DND-41 (cell line): ENCODE measurements at places on chromosomes 6 and 20.

DNA sequence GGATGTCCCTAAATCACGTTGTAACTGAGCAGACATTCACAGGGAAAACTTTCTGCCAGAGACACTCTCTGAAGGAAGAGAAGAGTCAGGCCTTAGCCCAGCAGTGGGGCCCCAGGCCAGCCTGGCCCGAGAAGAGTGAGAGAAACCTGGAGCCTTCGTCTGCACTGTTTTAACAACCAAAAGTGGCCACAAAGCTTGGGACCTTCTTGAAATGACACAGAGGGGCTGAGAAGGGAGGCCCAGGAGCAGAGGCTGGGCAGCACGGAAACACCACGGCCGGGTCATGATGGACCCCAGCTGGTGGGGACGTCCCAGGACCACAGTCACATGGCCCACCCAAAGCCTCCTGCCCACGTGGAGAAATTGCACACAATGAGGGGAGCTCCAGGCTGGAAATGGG lies 126.8 kb upstream of the THBS2 start:
- DNase-seq, result no peak

DNA sequence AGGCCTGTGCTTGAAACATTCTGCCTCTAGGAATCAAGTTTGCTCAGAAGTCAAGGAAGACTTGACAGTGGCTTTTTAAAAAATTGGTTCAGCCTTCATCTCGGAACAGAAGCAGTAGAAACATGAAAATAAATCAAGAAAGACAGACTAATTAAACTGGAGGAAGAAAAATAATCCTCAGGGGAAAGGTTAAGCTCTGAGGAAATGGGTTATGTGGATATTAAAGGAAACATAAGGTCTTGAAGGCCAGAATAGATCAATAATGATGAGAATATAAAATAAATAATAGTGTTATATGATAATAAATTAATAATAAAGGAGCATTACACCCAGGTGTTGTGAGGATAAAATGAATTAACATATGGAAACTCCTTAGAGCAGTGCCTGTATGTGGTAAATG lies 121.7 kb downstream of the GPR63 start:
- no peak for DNase-seq

GRCh38 chr20:58109126-58109880 lies 119.2 kb downstream of the ANKRD60 start:
- DNase-seq, result no peak

DNA sequence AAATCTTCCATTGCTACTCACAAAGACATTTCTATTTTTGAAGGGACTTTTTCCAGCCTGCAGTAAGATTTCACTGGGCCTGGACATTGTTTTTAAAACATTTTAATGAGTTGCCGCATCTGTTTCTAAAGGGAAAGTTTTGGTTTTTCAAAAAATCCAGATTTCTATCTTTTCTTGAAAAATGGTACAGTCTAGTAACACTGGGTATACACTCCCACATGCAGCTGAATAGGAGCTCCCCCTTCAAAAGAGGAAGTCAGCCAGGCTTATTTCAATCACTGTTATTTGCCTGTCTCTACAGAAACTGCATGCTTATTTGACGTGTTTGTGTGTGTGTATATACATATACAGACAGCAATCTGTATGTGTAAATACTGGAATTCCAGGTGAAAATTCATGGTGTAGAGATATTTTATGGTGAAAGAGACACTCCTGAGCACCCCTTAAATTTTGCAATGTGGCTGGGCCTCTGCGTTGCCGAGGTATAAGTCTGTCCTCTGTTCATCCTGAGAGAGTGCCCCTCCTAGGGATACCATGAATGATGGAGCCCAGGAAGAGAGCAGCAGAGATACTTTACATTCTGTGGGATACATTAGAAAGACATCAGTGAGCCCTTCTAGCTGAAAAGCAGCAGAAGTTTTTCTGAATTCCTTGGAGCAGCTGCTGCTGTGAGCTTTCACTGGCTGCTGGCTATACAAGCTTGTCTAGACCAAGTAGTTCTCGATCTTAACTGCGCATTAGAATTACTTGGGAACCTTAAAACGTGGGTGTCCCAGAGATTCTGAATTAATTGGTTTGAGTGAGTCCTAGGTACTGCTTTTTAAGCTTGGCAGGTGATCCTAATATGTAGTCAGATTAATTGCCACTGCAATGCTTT lies 12.0 kb upstream of the ABRACL start:
- no peak for DNase-seq

DNA sequence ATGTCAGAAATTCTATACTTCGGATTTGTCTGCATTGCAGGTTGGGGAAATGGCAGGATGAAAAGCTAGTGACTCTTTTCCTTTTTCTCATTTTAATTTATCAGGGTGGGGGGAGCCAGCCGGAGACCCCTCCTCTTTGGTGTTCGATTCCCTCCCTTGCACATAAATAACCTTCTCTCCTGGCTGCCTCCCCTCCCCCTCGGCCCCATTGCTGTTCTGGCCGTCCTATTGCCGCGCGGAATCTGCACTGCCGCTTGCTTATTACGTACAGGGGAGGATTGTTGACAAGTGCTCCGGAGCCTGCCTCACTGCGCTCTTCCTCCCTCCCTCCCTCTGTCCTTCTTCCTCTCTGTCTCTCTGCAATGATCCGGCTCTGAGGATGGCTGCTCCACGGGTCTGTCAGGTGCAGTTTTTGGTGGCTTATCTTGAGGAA lies 154.7 kb downstream of the JARID2 start:
- no peak for DNase-seq

DNA sequence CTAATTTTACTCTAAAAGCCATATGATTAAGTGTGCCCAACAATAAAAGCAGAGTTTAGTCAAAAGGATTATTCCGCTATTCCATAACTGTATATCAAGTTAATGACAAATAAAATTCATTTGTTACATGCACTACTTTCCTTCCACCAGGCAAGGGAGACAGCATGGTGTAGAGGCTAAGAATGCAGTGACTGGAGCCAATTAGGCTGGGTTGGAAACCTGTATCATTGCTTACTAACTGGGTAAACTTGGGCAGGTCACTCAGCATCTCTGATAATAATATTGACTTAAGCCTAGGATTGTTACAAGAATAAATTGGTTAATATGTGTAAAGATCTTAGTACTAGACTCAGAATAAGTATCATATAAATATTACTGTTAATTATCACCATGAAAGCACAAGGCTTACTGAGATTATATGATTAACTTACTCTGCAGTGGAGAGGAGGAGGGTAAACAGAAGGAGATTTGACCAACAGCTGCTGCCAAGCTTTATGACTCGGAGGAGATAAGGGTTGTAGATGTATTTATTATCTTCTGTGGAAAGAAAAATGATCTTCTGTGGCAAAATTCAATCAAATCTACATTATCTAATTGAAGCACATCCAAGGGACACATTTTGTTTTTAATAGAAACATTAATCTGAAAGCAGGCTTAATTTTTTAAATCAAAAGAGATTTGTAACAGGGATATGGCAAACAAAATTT lies 1459.9 kb downstream of the GRIK2 start:
- no peak for DNase-seq

GRCh38 chr20:15512916-15513315 lies 1060.3 kb downstream of the KIF16B start:
- no peak for DNase-seq
